ENCODE measurements at places on chromosomes 16 and 17.

DNA sequence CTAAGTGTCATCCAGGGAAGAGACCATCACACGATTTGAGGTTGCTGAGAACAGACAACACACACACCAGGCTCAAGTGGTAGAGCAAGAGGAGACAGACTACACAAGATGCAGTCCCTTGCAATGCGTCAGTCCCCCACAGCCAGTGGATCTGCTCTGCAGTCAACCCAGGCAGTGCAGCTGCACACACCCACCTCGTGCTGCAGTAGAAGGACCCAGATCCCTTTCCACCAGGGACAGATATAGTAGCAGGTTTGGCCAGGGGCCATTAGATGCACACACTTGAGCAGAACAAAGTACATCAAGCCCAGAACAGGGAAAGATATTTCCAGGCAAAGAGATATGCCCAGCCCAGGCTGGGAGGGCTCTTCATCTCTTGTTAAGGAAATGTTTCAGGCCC is 112.9 kb downstream of the GRIN2A start:
- no peak for DNase-seq

GRCh38 chr17:15384142-15384787 is 42.9 kb upstream of the TEKT3 start:
- DNase-seq: peak; percentile 69

GRCh38 chr17:27379888-27380533 is 76.2 kb upstream of the KSR1 start:
- peak; percentile 81 for DNase-seq

GRCh38 chr17:66357037-66357436 is 54.6 kb downstream of the PRKCA start:
- DNase-seq: no peak

DNA sequence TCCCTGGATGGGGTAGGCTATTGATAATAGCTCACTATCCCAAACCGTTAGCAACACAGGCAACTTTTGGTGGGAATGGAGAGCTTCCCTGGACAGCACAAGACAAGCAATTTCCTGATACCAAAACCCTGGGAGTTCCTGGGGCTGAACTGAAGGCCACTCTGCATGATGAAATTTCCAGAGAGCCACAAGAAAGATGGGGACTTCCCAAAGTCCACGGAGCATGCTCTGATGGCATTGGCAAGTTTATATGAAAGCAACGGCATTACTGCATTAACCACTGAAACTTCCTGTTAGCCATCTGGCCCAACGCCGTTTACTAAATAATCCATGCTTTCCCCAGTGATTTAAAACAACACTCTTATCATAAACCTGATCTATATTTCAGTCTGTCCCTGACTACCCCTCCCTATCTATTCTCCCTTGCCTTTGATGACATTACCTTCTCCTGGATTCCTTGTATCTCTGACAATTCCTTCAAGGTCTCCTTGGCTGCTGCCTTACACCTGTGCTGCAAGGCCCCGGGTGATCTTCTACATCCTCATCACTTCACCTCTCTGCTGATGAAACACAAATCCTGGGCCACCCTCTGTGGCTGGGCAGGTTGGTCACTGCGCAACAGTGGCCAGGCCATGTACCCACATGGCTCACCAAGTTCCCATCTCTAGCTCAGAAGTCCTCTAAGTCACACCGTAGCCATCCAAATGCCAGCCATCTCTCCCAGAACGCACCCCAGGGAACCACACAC is 108.5 kb upstream of the RCVRN start:
- DNase-seq: no peak

GRCh38 chr17:81577278-81578000 is 25.3 kb upstream of the FAAP100 start:
- DNase-seq: no peak

- DNase-seq: peak; percentile 55
Observed at GRCh38 chr16:86033016-86033474, 134.1 kb downstream of the IRF8 start.

GRCh38 chr17:78535273-78536197 is 41.7 kb downstream of the DNAH17 start:
- no peak for DNase-seq

DNA sequence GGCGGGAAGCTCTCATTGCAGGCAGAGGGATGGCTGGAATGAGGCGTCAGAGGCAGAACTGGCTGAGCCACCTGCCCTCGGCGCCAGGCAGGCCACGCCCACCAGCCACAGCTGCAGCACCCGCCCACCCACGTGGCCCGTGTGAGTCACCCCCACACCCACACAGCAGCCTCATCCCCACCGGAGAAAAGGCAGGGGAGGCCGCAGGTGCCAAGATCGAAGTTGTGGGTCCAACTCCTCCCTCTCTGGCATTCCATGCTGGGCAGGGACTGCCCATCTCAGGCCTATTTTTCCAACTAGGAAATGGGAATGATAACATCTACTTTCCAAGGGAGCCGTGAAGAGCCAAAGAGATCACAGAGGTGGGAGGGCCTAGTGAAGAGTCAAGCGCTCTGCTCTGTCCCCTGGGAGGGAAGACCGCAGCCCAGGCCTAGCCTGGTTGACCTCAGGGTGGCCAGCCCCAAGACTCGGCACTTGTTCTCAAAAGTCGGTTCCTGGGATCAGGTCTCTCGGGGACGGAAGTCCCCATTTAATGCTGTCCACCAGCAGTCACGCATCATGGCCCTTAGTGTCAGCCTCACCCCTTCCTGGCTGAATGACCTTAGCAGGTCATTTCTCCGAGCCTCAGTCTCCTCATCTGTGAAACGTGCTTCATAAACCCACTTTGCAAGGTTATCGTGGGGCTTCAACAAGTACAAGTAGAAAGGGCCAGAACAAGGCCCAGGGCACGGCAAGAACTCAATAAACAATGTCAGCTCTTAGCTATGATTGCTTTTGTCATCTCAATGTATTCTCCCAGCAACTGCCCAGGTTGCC is at the start of gene TRPV3:
TRPV3 (minus strand) TSS at position 45 of the 816 bp plus-strand sequence. CDS start 2,962 bp downstream, outside the sequence.
- no peak for DNase-seq

GRCh38 chr17:31509805-31510177 is 118.3 kb downstream of the RAB11FIP4 start:
- no peak for DNase-seq

- DNase-seq: no peak
Observed at GRCh38 chr17:78104540-78104941, 24.0 kb downstream of the TMC6 start.

DNA sequence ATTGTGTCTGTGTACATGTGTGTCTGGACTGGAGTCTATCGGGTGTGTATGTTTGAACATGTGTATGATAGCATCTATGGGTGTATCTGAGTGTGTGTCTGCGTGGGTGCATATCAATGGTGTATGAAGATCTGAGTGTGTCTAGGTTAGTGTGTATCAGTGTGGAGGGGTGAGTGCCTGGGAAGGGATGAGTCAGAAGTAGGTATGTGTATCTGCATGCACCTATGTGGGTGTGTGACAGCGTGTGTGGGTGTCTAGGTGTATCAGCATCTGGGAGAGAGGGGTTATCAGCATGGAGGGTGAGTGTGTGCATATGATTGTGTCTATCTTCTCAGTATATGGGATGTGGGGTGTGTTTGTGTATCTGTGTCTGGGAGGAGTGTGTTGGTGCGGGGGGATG is 58.2 kb upstream of the LHX1 start:
- no peak for DNase-seq

DNA sequence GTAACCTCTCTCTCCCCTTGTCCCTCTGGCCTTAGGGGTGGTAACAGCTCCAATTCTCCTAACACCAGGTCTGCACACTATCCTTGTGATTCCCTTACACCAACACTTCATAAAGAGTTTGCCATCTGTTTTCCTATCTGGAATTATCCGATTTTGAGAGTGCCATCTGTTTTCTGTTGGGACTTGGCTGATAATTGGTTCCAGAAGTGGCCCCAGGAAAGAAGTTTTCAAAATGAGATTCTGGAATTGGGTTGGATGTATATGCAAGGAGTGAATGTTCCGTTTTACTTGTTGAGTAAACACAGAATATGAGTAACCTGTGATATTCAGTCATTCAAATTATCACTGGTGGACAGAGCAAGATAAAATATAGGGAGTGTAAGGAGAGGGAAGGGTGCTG is 134.1 kb upstream of the HS3ST3A1 start:
- no peak for DNase-seq

DNA sequence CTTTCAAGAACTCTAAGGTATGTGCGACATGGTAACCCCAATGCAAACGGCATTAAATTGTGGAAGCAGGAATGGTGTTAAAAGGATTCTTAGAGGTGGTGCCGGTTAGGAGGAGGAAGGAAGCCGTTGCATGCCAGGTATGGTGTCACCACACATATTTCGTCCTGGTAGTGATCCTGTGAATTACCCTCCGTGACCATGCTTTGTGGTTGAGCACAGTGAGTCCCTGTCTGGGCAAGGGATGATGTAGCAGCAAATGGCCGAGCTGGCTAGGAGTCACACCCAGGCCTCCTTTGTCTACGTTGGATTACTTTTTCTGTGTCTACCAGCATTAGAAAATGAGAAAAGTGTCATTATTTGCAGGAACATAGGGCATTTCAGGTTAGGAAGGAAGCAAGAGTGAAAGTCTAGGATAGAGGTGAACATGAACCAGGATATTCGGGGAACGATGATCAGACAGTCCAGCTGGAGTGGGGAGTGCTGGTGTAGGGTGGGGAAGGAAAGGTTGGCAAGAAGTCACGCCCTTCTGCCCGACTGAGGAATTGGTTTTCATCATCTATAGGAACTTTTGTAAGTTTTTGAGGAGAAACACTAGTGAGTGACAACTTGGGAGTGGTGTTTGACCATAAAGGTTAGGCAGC is 123.5 kb downstream of the PRKCA start:
- no peak for DNase-seq
